ENCODE measurements at places on chromosomes 4 and X.

GRCh38 chrX:44871931-44872820 is 812 bp upstream of the KDM6A start:
- DNase-seq, result no peak

GRCh38 chr4:31667686-31668085 is 947.5 kb downstream of the PCDH7 start:
- DNase-seq, result no peak

DNA sequence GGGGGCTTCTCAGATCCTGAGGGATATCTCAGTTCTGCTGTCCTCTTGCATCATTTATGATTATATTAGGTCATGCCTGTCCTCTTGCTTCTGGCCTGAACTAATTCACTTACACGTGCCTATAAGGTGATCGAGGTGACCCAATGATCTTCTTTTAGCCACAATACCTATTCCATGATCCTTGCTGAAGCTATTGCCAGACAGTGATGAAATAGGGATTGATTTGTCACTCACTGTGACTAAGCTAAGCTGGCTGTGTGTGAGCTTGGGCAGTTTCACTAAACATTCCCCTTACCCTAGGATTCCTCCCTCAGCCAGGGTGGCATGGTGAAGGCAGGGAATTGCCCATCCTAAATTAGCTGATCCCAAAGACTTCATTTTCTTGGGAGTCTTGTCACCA is 19.0 kb downstream of the HADH start:
- DNase-seq, result peak; percentile 55

DNA sequence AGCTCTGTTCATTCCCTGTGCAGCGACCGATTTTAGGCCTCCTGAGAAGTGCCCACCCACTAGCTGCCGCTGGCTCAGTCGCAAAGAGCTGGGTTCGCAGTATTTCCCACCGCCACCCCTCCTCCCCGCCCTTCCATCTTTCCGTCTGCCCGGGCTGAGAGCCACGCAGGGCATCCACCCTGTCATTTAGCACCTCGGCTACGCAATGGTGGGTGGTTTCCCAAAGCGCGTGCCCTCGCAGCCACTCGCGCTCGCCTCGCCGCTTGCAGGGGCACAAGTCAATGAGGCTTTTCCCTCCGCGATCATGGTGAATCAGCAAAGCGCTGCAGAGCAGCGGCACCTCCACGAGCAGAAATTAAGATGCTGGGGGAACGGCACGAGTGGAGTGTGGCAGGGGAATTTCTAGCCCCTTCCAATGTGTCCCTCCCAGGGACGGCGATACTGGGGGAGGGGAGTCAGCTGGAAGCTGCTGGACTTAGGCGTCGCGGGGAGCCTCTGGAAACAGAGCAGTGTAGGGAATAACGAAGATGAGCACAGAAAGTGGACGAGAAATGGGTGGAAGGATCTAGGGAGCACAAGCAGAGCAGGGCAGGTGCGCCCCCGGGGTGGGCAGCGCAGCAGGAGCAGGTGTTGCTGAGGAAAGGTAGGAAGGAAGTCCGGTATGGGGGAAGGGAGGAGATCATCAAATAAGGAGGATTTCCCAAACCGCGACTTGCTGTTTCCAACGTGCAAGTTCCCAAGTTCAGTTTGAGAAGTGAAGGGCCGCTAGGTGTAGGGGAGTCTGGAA is 2.4 kb upstream of the PTCHD1 start:
- DNase-seq, result no peak

- DNase-seq, result no peak
These were observed 801.9 kb downstream of the TECRL start for GRCh38 chr4:63607169-63607872.

DNA sequence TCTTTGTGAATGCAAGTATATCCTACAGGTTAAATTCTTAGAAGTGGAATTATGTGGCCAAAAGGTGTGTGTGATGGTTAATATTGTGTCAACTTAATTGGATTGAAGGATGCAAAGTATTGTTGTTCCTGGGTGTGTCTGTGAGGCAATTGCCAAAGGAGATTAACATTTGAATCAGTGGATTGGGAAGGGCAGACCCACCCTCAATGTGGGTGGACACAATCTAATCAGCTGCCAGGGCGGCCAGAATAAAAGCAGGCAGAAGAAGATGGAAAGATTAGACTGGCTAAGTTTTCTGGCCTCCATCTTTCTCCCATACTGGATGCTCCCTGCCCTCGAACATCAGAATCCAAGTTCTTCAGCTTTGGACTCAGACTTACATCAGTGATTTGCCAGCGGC is 76.2 kb upstream of the GBA3 start:
- no peak for DNase-seq

DNA sequence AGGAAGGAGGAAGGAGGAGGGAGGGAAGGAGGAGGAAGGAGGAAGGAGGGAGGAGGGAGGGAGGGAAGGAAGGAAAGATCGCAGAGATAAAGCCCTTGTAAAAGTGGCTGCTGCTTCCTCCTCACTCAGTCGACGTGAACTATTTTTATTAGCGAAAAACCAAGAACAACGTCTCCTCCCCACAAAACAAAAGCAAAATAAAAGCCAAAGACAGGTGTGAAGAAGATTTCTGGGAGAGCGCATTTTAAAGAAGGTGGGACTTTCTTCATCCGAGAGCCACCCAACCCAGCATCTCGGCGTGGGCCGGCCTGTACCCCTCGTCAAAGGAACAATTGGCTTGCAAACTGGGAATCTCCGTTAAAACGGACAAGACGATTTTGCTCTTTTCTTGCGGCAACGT is 40.7 kb upstream of the ASMTL start:
- no peak for DNase-seq

- DNase-seq, result no peak
These were observed 1.1 kb upstream of the GNPDA2 start for GRCh38 chr4:44727471-44727870.

DNA sequence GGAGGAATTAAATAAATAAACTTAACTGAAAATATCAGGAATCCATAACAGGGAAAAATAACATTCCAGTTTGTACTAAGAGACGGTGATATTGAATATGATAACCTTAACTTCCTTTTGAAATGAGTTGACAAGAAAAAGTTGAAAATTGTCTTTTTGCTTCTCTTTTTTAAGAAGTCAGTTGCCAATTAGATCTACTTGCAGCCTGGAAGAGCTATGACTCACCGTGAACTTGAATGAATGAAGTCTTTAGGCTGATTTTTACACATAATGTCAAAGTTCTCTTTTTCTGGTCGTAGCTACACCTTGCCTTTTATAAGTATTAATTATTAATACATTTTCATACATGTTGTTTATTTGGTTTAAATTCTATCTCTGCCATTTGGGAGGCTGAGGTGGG is 94.4 kb upstream of the HPGD start:
- DNase-seq, result no peak

Data from GM04503 (cell line).